Right renal pelvis (tissue), 4 donors: ENCODE measurements at places on chromosomes 3 and 15.

DNA sequence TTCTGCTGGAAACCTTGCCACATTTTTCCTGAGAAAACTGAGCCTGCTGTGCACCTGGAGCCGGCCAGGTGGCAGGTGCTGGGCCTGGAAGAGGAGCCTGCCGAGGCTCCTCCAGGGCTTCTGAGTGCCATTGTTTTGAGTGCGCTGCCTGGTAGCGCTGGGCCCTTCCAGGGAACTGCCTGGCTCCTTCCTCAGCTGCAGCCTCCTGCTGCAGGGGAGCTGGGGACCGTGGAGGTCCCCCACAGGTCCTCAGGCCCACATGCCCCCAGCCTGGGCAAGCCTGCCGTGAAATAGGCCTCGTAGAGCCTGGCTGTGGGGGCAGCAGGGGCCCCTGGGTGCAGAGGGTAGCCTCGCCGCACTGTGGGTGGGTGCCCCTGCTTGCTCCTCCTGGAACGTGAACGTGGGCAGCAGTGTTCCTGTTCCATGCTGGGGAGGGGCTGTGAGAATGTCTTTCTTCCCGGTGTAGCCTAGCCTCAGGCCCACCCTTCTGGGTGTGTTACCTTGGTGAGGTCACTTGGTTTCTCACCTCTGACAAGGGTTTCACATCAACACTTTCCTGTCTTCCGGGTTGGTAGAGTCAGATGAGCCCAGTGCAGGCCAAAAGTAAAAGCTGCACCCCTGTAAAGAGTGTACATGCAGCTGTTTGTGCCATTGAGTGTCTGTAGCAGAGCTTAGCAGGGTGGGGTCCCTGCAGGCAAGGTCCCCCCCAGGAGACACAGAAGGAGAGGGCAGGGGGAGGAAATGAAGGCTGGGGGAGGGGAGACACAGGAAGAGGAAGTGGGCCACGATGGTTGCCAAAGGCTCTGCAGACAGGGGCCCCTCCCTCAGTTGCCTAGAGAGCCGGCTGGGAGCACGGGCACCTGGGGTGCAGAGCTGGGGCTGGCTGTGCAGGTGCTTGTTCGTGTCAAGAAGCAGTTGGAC is 34.5 kb downstream of the KLF13 start:
- DNase-seq: no peak

GRCh38 chr15:78927077-78927790 is 17.6 kb downstream of the CTSH start:
- no peak for DNase-seq

DNA sequence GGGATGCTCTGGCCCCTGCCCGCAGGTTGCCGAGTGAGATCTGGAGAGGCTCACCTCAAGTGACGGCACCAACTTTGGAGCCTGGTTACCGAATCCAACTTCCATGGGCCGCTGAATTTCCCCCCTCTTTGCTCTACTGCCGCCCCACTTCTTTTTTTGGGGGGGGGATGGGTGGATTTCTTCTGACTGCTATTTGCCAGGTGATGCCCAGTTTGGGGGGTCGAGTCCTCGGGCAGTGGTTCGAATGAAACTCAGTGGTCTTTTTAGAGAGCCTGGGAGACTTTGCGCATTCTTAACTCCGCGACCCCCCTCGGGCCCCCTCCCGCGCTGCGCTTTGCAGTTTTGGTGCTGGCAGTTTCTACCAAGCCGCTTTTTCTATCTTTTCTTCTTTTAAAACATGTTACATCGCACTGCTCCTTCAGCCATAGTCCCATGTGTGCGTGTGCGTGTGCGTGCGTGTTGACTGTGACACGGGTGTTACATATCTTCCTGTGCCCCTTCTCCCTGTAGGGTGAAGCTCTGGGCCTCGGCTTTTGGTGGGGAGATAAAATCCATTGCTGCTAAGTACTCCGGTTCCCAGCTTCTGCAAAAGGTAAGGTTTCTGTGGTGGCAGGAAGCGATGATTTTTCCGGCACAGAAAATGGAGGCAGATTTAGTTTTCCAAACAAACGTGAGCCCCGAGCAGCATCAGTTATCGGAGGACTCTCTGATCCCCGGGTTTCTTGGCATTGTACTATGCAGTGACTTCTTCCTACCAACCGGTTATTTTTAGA is 837 bp downstream of the CACNA2D3 start:
- no peak for DNase-seq

DNA sequence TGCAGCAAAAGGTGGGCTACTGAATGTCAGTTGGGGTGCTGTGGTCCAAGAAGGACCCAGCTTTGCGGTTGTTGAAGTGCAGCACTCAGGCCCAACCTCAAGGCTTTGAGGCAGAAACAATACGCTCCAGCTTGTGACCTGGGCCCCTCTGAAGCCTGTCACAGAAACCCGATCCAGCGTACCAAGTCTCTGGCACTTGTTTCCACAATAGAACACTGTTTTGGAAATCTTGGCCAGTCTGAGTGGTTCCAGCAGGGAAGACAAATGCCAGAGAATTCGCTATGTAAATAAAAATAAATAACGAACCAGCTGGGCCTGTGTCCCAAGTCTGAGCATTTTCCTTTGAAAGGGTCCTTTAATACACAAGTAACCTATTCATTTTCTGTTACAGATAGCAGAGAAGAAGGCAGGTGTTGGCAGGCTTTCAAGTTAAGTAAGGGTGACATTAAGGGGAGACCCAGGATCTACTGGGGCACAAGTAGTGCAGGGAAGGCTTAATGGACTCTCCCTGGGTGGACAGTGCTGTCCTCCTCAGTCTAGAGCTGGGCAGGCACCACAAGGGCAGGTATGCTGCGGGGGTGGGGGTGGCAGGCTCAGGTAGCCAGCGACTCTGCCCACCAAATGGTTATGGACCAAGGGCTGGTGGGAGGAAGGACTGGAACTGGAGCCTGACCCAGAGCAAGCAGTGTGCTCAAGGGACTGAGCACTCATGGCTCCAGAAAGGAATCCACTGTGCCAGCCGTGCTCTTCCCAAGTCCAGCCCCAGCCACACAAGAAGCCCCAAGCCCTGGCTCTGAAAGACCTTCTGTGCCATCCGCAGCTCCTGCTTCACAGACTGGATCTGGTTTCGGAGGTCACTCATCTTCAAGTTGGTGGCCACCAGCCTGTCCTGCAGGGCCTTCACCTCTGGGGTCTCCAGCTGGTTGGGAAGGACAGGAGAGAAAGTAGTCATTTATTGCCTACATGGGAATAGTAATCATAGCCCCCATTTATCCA is 26.3 kb downstream of the CCDC13 start:
- peak; percentile 74 for DNase-seq

DNA sequence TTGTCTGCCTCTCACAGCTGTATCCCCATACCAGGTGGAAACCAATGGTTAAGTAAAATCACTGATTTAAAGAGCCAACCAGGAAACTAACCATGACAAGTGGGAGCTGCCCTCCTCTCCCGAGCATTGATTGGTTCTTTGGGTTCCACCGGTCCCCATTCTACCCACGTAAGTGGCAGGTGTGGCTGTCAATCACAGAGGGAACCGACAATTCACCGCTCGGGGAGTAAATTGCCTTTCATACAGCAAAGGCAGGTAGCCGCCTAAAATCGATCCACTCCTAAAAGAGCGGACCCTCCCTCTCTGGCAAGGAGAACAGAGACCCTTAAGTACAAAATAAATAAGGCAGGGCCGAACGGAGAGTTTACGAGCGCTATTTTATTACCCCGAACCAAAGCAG is 1.2 kb downstream of the ERC2 start:
- peak; percentile 73 for DNase-seq

- DNase-seq: no peak
Measured at GRCh38 chr3:73576999-73577461, 47.7 kb downstream of the PDZRN3 start.

- no peak for DNase-seq
Measured at GRCh38 chr3:165125836-165126235, 47.5 kb upstream of the SI start.

GRCh38 chr3:112114576-112115160 is 18.4 kb downstream of the GCSAM start:
- DNase-seq: no peak

DNA sequence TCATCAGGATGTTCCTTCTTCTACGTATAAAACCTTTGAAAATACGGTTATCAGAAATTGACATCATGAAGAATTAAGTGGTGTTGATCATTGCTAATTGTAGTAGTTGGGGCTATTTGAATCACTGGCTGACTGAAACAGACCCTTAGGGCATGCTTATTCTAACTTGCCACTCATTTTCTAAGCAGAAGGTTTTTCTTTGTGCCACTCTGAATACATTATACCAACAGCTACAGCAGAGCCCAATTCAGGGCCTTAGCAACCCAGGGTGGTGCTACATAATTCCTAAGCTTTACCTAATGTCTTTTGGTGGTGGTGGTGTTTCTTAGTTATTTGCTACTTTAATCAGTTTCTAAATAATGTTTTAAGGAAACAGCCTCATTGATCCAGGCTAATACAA is 524.2 kb downstream of the NLGN1 start:
- no peak for DNase-seq

DNA sequence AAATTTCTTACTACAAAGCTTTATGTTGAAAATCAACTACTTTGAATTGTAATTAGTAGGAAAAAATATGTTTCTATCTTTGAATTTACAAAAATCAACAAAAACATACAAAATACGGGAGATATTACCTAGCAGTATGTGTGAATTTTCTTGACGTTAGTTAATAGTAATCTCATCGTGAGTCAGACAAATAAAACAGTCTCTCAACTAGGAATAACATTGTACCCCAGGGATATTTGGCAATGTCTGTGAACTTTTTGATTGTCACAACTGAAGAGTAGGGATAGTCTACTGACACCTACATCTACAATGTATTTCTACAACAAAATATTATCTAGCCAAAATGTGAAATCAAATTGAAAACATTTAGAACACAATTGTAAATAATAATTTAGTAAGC is 250.3 kb downstream of the POLQ start:
- DNase-seq: no peak

DNA sequence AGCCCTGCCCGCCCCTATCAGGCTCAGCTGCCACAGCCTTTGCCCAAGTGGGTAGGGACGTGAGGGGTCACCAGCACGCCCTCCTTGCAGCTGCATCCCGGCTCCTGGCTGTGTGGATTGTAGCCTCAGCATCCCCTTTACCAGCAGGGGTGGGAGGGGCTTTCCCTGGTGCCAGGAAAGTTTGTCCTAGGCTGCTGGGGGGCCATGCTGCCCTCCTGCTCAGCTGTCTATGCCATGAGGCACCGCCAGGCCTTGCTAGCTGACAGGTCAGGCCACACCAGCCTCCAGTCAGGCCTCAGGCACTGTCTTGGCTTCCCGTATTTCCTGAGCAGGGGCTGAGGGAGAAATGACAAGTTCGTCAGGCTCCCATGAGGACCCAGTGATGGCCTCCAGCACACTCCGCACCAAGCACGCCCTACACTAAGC is 32.3 kb downstream of the TKT start:
- no peak for DNase-seq

DNA sequence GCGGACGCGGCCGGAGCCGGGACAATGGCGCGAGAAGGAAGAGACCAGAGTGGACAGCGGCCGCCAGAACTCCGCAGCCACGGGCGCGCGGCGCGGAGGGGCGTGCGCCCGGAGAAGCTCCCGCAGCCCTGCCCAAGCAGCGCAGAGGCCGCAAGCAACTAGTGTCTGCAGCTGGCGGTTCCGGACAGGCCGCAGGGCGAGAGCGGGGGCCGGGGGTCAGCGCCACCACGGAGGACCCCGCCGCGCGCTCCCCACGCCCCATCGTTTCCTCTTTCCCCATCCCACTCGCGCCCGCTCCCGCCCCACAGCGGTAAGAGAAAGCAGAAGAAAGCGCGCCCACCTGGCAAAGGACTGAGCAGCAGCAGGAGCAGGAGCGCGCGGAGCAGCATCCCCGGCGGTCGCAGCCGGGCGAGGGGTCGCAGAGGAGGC is 440 bp downstream of the PRTG start:
- DNase-seq: no peak
